Activated T-helper 17 cell treated with anti-CD3 and anti-CD28 coated beads, Interleukin-2, amount 50 U/mL, for 72 hours (primary cell): ENCODE measurements at places on chromosomes 5 and 9. TPM values are rescaled to one million over a fixed set of nuclear protein-coding genes. Genes with fewer than 3 reads are reported as not detected.
A peak's percentile ranks its signal among the peaks of the same experiment; 100 is the strongest.

- ATAC-seq: no peak
Observed at GRCh38 chr5:72308853-72309191, 11.2 kb downstream of the MRPS27 start.

DNA sequence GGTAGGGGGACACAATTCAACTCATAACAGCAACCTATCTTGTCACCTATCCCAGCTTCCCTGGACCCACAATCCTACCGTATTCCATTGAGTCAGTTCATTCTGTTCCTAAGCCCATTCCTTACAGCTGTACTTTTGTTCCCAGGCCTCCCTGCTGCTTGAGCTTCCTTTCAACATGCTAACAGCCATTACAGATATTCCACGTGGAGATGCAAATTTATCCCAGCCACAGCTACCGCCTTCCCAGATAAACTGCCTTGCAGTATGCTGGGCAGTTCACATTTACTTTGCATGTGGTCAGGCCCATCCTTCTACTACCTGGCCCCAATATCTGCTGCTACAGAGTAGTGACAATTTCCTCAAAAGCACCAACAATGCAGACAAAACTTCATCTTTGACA is 23.0 kb downstream of the RIGI start:
- ATAC-seq: no peak

DNA sequence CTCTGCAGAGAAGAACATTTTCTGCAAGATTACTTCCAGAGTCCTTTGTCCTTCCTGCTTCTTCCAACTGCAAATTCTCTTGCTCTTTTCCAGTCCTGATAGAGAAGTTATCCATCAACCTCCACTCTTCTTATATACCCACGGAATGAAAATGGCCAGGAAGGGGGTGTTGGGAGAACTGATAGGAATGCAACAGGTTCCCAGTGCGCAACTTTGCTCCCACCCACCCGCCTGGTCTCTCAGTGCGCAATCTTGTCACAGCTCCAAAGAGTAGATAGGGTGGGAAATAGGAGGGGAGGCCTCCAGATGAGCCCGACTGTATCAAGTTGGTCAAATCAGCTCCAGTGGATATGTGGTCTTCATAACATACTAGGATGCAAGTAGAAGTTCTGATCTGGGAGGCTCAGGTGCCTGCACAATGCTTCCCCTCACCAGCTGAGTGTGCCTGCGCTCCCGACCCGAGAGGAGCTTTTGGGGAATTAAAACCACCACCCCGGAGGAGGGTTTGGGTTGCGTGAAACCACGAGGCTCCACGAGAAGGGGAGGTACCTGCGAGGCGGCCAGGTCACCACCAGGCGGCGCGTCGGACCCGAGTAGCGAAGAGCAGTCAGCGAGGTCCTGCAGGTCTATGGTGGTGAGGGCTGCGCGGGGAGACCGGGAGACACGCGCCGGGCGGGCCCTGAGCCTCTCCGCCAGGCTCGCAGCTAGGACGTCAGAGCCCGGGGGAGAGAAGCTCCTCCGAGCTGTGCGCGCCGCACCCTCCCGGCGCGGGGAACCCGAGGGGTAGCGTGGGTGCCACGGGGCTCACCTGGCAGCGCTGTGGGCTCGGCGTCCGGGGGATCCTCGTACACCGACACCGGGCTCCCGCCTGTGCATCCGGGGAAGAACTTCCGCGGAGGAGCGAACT is 835 bp downstream of the MCIDAS start:
- ATAC-seq: peak; percentile 51

PTGES gene
- not detected for total RNA-seq

- peak; percentile 9 for ATAC-seq
Observed at GRCh38 chr5:124952079-124952478, 205.6 kb upstream of the ZNF608 start.
